ENCODE measurements at places on chromosomes 12 and 14.
A peak's percentile ranks its signal among the peaks of the same experiment; 100 is the strongest.

DNA sequence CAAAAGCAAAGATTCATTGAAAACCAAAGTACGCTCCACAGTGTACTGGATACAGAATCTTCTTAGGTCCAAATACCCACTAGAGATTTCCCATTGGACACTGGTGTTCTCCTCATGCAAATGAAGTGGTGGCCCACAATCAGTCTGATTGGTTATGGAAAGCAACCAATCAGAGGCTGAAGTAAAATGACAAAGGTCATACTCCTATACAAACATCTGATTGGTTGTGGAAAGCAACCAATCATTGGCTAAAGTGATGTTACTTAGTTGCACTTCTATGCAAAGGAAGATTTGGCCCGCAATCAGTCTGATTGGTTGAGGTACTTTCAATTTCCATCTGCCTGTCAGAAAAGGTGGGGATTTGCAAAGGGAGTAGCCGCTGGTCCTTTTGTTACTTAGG lies 1.3 kb upstream of the WASHC3 start:
- DNase-seq, result no peak

DNA sequence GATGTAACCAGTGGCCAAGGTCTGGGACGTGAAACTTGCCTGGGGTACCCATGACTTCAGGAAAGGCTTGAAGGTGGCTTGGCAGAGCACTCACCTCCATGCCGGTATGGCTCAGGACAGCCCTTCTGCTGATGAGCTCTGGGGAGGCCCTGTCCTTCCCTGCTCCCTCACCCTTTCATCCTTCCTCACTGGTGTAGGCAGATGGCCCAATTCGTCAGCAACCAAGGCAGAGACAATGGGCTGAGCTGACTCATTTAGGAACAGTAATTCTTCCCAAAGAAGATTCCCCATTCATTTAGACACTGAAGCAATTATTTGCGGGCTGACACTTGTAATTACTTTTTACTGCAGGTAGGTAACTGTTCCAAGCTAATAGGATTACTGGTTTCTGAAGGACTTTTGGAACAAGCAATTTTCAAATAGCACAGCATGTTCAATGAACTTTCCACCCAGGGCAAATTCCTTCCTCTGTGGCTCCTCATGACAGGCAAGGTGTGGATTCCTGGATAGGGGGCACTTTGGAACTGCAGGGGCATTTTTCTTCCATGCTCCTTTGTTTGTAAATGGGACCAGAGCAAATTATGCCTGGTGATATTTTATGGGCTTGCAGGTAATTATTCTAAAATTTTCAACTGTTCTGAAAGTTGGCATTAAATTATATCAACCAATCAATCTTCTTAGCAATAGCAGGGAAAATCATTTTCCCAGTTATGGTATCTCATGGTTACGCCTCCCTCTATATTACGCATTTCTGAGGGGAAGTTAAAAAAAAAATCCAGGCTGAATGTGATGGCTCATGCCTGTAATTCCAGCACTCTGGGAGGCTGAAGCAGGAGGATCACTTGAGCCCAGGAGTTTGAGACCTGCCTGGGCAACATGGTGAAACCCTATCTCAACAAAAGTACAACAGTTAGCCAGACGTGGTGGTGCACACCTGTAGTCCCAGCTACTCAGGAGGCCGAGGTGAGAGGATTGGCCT lies 24.1 kb upstream of the NRDE2 start:
- no peak for DNase-seq

DNA sequence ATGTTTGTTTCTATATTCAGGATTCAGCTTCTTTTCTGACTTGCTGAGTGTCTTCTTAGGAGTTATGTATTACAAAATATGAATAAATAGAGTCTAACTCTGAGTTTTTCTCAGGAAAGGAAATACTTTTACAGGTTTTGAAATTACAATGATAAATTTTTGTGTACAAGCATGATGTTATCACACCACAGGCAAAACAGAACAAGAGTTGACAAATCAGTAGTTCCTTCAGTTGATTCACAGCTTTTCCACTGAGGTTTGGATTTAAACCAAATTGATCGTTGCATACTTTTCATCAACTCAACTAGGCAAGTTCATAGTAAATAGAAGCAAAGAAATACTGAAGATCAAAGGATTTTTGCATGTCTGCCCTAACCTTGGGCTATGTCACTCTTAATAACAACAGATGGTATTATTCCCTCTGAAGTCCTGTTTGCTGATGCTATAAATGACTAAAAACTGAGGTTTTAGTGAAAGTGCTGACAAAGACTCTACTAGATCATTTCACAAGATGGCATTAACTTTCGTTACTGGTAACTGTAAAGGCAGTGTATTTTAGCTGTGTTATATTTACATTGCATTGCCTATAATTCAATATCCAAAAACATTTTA lies 520.2 kb downstream of the FLRT2 start:
- DNase-seq, result no peak

DNA sequence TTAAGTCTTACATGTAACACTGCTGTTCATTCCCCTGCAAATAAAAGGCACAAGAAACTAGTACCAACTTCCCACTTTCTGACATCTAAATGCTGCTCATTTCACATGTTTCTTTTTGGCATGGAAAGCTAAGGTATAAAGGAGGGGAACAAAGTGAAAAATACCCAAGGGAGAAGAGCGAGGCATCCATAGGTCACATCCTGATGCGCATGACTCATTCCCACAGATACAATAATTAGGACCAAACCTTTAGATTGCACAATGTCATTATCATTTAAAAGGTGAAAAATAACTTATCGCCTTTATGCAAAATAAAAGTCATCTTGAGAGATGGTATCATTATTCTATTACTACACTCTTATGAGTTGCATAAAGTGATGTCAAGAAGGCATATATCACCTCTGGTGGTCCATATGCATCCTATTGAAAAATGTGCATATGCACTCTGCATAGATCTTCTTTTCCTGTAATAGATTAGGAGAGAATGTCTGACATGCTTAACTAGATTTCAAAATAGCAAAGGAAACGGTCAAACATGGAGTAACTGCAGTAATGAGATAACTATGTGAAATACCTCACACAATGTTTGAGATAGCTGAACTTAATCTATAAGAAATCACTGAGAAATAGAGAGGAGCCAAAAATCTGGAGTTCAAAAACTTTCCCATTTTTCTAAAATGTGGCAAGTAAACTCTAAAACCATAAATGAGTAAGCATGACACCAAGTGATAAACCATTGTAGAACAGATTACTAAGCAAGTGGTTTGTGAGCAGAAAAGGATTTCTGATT lies 382.5 kb upstream of the TMTC1 start:
- DNase-seq, result no peak

- DNase-seq, result no peak
These were observed 96.5 kb upstream of the NCOR2 start for GRCh38 chr12:124663771-124664366.

DNA sequence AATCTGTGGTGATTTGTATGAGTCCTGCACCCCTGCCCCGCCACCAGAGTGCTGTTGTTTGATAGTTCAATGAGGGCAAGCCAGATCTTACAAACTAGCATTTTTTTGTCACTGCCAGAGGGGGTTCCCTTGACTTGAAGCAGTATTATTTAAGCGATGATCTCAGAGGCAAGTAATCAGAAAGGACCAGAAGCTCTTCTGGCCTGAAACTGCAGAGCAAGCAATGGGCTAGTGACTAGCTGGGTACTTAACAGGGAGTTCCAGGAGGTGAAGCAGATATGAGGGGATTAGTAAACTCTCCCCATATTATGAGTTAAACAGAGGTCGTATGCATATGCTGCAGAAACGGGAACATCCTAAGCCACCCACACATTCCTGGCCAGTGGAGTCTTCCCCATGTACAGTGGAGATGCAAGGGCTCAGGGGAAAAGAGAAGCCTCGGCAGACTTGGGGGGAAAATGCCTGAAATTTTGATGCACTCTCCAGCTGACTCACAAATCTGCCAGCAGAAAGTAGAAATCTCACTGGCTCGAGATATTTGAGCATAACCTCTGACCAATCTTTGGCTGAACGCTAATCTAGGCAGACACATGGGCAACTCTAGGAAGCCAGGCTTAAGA lies 8.3 kb upstream of the CRACR2A start:
- no peak for DNase-seq

DNA sequence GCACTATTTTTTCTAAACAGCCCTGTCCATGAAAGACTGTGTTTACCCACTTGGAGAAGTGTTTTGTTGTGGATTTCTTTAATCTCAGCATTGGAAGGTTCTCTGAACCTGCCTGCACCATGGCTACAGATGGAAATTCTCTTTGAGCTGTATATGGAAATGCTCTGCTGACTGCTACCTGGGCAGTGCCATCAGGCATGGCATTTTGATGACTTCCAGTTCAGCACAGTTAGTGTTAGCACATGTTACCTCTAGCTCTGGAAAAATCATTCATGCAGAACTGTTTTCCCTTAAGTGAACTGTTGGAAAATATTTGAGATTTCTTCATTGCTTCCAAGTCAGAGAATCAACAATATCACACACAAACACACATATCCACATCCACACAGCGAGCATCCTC lies 52.6 kb upstream of the RIC8B start:
- no peak for DNase-seq

- no peak for DNase-seq
These were observed 46.9 kb downstream of the GPR68 start for GRCh38 chr14:91197631-91198030.

DNA sequence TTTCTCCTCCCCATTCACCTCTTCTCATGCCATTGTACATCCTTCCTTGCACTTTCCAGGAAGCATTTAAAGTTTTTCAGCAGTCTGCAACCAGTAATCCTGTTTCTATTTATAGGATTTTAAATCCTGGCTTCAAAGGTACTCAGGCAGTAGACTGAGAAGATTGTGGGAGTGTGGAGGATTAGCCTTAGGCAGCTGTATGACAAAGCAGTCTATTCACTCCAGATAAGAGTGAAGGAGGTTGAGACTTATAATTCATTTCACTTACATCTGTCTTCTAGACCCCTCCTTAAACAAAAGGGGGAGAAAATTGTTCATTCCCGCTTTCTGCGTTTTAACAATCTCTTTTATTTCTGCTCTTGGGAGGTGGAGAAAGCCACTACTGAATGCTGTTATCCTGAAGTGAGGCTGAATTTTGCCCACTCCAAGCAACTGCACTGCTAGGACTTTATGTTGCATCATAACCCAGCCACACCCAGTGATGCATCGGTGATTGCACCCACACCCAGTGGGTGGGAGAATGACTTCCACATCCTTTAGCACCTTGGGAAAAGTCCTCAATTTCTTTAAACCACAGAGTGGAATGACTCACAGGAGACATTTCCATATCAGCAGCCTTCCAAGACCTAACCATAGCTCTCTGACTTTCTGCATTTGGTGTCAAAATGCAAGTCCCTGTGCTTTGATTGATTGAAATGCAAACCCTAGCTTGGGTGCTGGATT lies 382.5 kb upstream of the ATP2B1 start:
- no peak for DNase-seq

- DNase-seq, result no peak
These were observed 3.3 kb upstream of the ADAM20 start for GRCh38 chr14:70538087-70538486.

DNA sequence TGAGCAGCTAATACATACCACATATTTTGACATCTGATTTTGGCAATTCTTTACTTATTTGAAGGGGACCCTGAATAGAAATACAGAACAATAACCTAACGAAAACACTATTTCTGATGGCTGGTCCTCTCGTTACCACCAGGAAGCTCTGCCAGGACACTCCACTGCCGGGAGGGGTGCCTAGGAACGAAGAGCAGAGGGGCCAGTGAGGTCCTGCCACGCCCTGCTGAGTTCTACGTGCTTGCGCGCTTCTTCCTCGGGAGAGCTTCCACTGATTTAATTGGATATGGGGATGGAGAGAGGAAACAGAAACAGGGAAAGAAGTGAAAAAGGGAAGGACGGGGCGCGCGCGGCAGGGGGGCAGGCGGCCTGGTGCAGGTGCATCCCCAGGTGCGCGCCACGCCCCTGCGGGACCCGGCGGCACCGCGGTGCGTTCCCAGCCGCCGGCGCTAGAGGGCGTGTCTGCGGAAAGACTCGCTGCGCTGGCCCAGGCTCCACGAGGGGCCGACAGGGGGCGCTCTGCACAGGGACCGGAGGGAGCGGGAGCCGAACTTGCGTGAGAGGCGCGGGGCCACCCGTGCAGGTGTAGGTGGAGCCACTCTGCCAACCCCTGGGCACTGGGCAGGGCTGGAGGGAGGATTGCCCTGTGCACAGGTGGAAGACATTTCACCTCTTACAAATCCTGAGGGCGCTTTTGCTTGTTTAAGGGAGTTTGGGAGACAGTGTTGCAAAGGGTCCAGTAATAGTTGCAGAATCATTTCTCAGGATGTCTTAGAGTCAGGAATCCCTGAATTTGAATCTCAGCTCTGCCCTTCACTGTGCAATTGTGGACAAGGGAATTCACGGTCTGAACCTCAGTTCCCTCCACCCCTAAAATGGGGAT lies 986.3 kb upstream of the TMEM132C start:
- DNase-seq, result peak; percentile 31

DNA sequence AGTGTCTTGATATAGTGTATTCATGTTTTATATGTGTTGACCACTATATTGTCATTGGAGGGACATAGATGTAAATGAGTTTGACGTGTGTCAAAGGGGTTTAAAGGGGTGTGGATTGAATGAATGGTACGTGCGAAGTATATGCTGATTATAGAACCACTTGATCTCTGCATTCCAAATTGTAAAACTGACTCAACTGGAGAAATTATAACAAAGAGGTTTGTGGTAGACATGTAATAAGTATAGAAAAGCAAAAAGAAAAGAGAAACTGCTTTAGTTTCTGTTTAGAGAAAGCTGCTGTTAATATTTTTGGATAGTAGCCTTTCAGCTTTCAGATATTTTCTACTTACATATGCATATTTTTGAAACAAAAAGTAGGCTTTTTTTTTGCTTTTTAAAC lies 8.9 kb upstream of the MYRFL start:
- no peak for DNase-seq

GRCh38 chr14:53331247-53331646 lies 178.1 kb upstream of the DDHD1 start:
- no peak for DNase-seq

- no peak for DNase-seq
These were observed 109.1 kb upstream of the MAX start for GRCh38 chr14:65211341-65211987.

GRCh38 chr12:79162948-79163347 lies 298.4 kb downstream of the SYT1 start:
- no peak for DNase-seq

GRCh38 chr12:54431911-54432814 lies 13.1 kb upstream of the ITGA5 start:
- no peak for DNase-seq

DNA sequence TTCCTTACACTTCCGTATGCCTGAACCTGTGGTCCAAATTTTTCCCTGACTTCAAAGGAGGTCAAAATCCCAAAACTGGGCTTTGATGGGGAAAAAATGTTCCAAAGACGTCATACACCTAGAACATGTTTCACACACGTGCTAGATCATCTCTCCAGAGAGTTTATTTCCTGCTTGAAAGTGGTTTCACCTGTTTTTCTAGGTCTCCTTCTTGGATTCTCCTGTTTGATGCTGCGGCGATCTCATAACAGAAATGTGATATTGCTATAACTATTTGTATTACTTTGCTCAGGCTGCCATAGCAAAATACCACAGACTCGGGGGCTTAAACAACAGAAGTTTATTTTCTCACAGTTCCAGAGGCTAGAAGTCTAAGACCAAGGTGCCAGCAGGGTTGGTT lies 19.7 kb upstream of the TMCC3 start:
- no peak for DNase-seq

All from iPS DF 6.9 (cell line).